ENCODE measurements at places on chromosomes 13 and 19. TPM values are rescaled to one million over a fixed set of nuclear protein-coding genes. Genes with fewer than 3 reads are reported as not detected.
A peak's percentile ranks its signal among the peaks of the same experiment; 100 is the strongest.

NLRP12 gene
- 1.3 TPM for total RNA-seq

CTXN1 gene
- 2.5 TPM for total RNA-seq

SH2D3A gene
- total RNA-seq: 0.68 TPM

STOML3 gene
- not detected for total RNA-seq

CGB2 gene
- not detected for total RNA-seq

CYP2A7 gene
- not detected for total RNA-seq

TLE6 gene
- total RNA-seq: 3.5 TPM

RGS9BP gene
- total RNA-seq: not detected

DNA sequence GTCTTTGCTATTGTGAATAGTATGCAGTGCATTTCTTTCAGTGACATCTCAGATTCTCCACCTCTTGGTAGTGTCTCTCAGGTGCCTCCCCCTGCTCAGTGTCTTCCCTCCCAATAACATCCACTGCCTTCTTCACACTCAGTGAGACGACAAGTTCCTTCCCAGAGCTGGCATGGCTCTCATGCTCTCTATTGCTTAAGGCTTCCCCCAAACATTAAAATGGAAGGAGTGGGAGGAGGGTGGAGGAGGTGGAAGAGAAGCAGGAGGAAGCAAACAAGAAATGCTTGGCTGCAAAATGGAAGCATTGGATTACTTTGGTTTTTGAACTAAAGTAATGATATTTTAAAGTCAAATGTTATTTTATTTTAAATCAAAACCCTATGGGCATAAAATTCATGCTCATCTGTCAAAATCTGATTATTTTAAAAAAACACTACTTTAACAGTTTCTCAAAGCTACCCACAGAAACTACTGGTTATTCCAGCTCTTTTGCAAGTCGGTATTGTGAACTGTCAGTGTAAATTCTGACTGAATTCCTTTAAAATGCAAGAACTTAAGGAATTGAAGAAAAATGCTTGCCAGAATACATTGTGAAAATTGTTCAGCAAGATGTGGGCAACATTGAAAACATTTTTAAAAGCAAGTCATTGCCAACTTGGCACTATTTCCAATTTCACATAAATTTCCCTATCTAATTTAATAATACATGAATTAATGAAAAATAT is 727.6 kb upstream of the ARGLU1 start:
- no peak for DNase-seq
- H3K4me3 ChIP-seq: no peak overlapping the region
- H3K36me3 ChIP-seq: no peaks in the 10 kb centered on the region
- no peaks in the 10 kb centered on the region for H3K27me3 ChIP-seq
- no peak overlapping the region for H3K27ac ChIP-seq

DNA sequence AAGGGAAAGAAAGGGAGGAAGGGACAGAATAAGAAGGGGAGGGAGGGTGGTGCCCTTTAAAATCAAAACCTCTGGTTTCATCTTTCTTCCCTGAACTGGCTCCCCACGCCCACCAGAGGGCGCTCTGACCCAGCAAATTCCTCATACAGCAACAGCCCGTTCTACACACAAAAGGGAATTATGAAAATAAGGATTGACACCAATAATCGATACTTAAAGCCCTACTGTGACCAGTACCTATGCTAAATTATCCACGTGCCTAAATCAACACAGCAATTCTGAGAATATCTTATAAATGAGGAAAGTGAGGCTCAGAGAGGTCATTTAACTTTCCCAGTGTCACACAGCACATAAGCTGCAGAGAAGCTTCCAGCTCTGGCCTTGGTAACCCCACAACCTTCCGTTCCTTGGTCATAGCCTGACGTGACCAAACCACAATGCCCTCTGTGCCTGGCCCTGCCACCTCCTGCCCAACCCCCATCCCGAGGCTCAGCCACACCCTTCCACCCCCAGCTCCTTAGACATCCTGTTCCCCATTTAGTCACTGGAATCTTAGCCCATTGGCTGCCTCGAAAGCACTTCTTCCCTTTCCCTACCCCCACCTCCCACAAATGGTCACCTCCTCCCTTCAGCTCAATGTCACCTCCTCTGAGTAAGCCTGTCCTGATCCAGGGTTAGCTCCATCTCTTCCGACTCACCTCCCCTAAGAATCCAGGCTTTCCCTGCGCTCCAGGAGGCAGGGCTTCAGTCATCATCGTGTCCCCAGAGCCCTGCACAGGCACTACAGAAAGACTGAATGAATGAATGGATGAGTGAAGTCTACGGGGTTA is 34.2 kb upstream of the PNMA8B start:
- peak; percentile 89 for DNase-seq
- H3K27ac ChIP-seq: no peak overlapping the region
- H3K4me3 ChIP-seq: no peak overlapping the region
- H3K27me3 ChIP-seq: no peaks in the 10 kb centered on the region
- H3K36me3 ChIP-seq: no peaks in the 10 kb centered on the region

DNA sequence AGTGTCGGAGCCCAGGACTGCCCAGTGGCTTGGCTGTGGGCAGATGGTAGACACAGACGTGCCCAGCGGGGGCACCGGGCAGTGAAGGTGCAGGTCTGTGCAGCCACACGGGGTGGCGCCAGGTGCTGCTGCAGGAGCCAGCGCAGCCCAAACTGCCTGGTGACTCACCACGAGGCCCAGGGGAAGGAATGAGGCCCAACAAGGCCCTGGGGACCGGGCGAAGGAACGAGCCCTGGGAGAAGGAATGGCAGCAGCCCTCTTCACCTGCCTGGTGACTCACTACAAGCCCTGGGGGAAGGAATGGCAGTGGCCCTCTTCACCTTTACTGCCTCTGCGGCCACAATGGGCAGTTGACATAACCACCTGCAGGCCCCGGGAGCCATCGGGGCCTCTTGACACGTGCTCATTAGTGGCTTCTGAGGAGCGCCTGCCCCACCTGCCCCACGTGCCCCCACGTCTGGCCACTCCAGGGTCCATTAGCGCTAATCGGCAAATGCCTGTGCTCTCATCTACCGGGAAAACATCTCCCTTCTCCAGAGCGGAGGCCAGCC is 9.3 kb downstream of the MED16 start:
- no peaks in the 10 kb centered on the region for H3K4me1 ChIP-seq
- H3K4me3 ChIP-seq: no peak overlapping the region
- no peaks in the 10 kb centered on the region for H3K36me3 ChIP-seq
- no peaks in the 10 kb centered on the region for H3K27me3 ChIP-seq

- peak; percentile 65 for DNase-seq
- H3K27ac ChIP-seq: no peak within 1 kb of the TSS
- H3K4me3 ChIP-seq: peak within 1 kb of the TSS; percentile 81
- no peaks in the 10 kb centered on the region for H3K27me3 ChIP-seq
- H3K4me1 ChIP-seq: no peaks in the 10 kb centered on the region
Observed at GRCh38 chr19:33193865-33194362, at the start of gene LRP3. Gene LRP3 (plus strand): TSS chr19:33194330. CDS start chr19:33194786, 456 bp downstream.

GRCh38 chr19:49882643-49883042 is 5.1 kb downstream of the TBC1D17 start:
- peaks cover 5% of the 10 kb centered on the region for H3K36me3 ChIP-seq
- DNase-seq: no peak
- no peaks in the 10 kb centered on the region for H3K27me3 ChIP-seq
- no peak overlapping the region for H3K27ac ChIP-seq
- no peaks in the 10 kb centered on the region for H3K4me1 ChIP-seq
- no peak overlapping the region for H3K4me3 ChIP-seq

GRCh38 chr13:67520886-67521285 is 290.8 kb upstream of the PCDH9 start:
- no peaks in the 10 kb centered on the region for H3K4me1 ChIP-seq
- H3K27ac ChIP-seq: no peak overlapping the region
- no peak for DNase-seq
- H3K27me3 ChIP-seq: no peaks in the 10 kb centered on the region

DNA sequence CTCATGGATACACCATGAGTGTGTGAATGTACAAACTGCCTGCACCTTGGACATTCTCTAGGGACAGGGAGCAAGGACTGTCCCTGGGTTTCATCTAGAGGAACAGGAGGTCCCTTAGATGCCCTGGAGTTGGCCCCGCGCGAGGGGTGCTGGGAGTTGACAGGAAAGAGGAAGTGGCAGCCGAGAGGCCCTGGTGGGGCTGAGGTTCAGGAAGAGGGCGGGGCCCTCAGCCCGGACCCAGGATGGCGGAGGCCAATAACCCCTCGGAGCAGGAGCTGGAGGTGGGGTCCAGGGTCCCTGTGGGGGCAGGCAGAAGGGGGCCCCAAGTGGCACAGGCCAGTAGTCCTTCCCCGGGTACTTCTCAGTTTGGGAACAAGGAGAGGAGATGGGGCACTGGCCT is 6.9 kb downstream of the PKN1 start:
- no peak overlapping the region for H3K27ac ChIP-seq
- DNase-seq: peak; percentile 91
- no peaks in the 10 kb centered on the region for H3K27me3 ChIP-seq
- H3K36me3 ChIP-seq: peaks cover 14% of the 10 kb centered on the region
- H3K4me3 ChIP-seq: no peak overlapping the region

- no peak overlapping the region for H3K4me3 ChIP-seq
- H3K27me3 ChIP-seq: no peaks in the 10 kb centered on the region
- H3K36me3 ChIP-seq: no peaks in the 10 kb centered on the region
- no peaks in the 10 kb centered on the region for H3K4me1 ChIP-seq
Observed at GRCh38 chr19:51508059-51508733, 6.6 kb upstream of the SIGLEC12 start.

DNA sequence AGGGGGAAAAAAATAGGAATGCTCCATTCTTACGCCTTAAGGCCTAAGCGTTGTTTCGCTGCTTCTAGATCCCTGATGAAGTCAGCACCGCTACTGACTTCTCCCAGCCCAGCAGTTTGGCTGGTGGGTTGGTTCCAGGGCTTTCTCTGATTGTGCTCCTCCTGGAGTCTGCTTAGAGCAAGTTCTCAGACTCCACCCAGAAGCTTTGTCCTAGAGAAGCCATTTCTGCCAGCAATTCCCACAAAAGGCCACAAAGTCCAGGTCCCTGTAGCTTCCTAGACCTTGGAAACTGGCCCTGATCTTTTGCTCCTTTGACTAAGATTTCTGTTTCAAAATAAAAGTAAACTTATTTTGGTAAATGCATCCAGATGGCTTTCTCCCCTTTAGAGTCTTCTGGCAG is 65.4 kb downstream of the KCTD12 start:
- H3K4me3 ChIP-seq: no peak overlapping the region
- H3K27me3 ChIP-seq: no peaks in the 10 kb centered on the region
- no peaks in the 10 kb centered on the region for H3K4me1 ChIP-seq
- H3K36me3 ChIP-seq: no peaks in the 10 kb centered on the region
- no peak for DNase-seq

- H3K36me3 ChIP-seq: no peaks in the 10 kb centered on the region
- no peaks in the 10 kb centered on the region for H3K27me3 ChIP-seq
- H3K27ac ChIP-seq: no peak overlapping the region
- H3K4me3 ChIP-seq: no peak overlapping the region
- no peak for DNase-seq
Observed at GRCh38 chr13:60765700-60766411, 368.8 kb downstream of the TDRD3 start.

GRCh38 chr13:67091603-67092002 is 138.5 kb downstream of the PCDH9 start:
- H3K4me1 ChIP-seq: no peaks in the 10 kb centered on the region
- H3K27ac ChIP-seq: no peak overlapping the region
- no peak for DNase-seq
- H3K36me3 ChIP-seq: no peaks in the 10 kb centered on the region
- no peaks in the 10 kb centered on the region for H3K27me3 ChIP-seq

DNA sequence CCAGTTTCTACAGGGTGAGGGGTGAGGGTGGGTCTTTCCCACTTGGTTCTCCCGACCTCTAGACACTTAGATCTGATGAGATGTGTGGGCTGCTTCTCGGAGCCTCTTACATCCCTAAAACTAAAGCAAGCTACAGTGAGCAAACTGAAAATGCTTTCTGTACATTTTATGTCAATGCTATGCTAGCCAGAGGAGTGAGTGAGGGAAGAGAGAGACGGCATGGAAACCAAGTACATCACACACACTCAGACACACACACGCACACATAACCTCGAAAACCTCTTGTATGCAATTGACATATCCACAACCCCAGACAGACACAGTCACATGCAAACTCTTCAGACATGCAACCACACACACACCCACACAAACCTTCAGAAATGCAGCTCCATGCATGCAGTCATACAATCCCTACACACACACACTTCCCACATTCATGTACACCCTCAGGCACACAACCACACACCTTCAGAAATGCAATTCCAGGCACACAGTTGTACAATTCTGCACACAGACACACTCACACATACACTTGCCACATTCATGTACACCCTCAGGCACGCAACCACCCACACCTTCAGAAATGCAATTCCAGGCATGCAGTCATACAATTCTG is 1.4 kb downstream of the SLC1A6 start:
- no peaks in the 10 kb centered on the region for H3K36me3 ChIP-seq
- H3K4me1 ChIP-seq: no peaks in the 10 kb centered on the region
- H3K27ac ChIP-seq: no peak overlapping the region
- H3K27me3 ChIP-seq: no peaks in the 10 kb centered on the region
- no peak overlapping the region for H3K4me3 ChIP-seq
- no peak for DNase-seq

GRCh38 chr19:18676692-18677091 is 6.8 kb upstream of the CRTC1 start:
- H3K27me3 ChIP-seq: no peaks in the 10 kb centered on the region
- no peak overlapping the region for H3K27ac ChIP-seq
- DNase-seq: no peak
- no peaks in the 10 kb centered on the region for H3K36me3 ChIP-seq

- H3K27ac ChIP-seq: no peak overlapping the region
- H3K36me3 ChIP-seq: no peaks in the 10 kb centered on the region
- no peaks in the 10 kb centered on the region for H3K4me1 ChIP-seq
Observed at GRCh38 chr13:97630725-97631124, 196.8 kb downstream of the RAP2A start.

- no peak for DNase-seq
- no peak overlapping the region for H3K4me3 ChIP-seq
- no peaks in the 10 kb centered on the region for H3K27me3 ChIP-seq
- no peaks in the 10 kb centered on the region for H3K36me3 ChIP-seq
- no peak overlapping the region for H3K27ac ChIP-seq
- H3K4me1 ChIP-seq: peaks cover 3% of the 10 kb centered on the region
Observed at GRCh38 chr13:43991773-43992201, 112.1 kb downstream of the LACC1 start.

- H3K27ac ChIP-seq: no peak overlapping the region
- H3K4me1 ChIP-seq: no peaks in the 10 kb centered on the region
- H3K4me3 ChIP-seq: no peak overlapping the region
- no peaks in the 10 kb centered on the region for H3K27me3 ChIP-seq
Observed at GRCh38 chr13:30696278-30697176, 38.8 kb upstream of the ALOX5AP start.

- H3K36me3 ChIP-seq: peaks cover 4% of the 10 kb centered on the region
- no peak overlapping the region for H3K4me3 ChIP-seq
- no peak overlapping the region for H3K27ac ChIP-seq
- no peak for DNase-seq
Observed at GRCh38 chr13:100275746-100276145, 186.9 kb downstream of the PCCA start.

GRCh38 chr13:28761586-28761985 is 42.8 kb upstream of the SLC46A3 start:
- no peaks in the 10 kb centered on the region for H3K36me3 ChIP-seq
- no peak overlapping the region for H3K4me3 ChIP-seq
- H3K27me3 ChIP-seq: no peaks in the 10 kb centered on the region
- H3K27ac ChIP-seq: no peak overlapping the region
- DNase-seq: no peak

GRCh38 chr19:8306235-8307054 is 1.7 kb downstream of the CD320 start:
- no peaks in the 10 kb centered on the region for H3K4me1 ChIP-seq
- DNase-seq: peak; percentile 70
- no peak overlapping the region for H3K27ac ChIP-seq
- no peaks in the 10 kb centered on the region for H3K27me3 ChIP-seq
